ENCODE measurements at places on chromosomes 5 and 9. TPM values are rescaled to one million over a fixed set of nuclear protein-coding genes. Genes with fewer than 3 reads are reported as not detected.

DNA sequence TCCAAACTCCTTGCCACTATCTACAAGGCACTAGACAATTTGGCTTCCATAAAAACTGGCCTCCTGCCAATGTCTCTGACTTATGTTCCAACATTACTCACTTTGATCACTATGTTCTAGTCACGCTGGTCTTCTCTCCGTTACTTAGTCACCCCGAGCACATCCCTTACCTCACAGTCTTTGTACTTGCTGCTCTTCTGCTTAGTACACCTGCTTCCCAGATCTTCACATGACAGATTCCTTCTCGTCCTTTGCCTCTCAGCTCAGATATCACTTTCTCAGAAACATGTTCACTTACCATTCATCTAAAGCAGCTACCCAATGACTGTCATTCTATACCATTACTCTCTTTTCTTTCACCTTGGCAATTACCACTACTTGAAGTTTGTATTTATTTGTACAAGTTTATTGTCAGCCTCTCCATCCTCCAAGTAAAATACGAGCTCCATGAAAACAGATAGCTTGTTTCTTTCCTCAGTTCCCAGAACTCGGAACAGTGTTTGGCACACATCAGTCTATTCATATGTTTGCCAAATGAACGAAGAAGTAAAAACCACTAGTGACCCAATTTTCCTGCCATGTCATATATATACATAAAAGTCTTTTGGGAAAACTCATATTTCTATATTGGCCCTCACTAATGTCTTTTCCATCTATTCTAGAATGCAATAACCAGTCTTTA lies 5.9 kb upstream of the SLC22A5 start:
- no peak overlapping the region for H3K4me3 ChIP-seq
- H3K36me3 ChIP-seq, result no peaks in the 10 kb centered on the region
- no peaks in the 10 kb centered on the region for H3K4me1 ChIP-seq
- no peak overlapping the region for H3K27ac ChIP-seq

- no peak for DNase-seq
- H3K27ac ChIP-seq, result no peak overlapping the region
- no peaks in the 10 kb centered on the region for H3K4me1 ChIP-seq
- no peaks in the 10 kb centered on the region for H3K36me3 ChIP-seq
- no peaks in the 10 kb centered on the region for H3K27me3 ChIP-seq
Observed at GRCh38 chr5:75672616-75673015, 44.6 kb downstream of the POC5 start.

DNA sequence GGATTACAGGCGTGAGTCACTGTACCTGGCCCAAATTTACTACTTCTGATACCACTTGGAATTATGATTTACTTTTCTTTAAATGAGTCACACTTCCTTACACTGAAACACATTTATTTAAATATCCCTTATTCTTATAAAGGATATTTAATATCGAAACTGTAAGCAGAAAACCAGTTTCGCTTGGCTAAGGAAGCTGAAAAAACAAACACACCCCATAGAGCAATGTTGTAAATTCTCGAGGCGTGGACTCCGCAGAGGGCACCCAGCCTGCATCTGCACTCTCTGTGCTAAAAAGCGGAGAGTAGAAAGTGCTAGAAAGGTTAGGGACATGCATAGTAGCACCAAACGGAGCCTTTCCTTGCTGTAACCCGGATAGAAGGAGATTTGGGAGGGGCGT lies 86.5 kb downstream of the HMCN2 start:
- H3K36me3 ChIP-seq, result no peaks in the 10 kb centered on the region
- H3K4me1 ChIP-seq, result no peaks in the 10 kb centered on the region
- H3K27ac ChIP-seq, result no peak overlapping the region

The IL33 gene
- not detected for total RNA-seq

The SLC25A2 gene
- total RNA-seq, result not detected

The FGFR4 gene
- 145 TPM for total RNA-seq

DNA sequence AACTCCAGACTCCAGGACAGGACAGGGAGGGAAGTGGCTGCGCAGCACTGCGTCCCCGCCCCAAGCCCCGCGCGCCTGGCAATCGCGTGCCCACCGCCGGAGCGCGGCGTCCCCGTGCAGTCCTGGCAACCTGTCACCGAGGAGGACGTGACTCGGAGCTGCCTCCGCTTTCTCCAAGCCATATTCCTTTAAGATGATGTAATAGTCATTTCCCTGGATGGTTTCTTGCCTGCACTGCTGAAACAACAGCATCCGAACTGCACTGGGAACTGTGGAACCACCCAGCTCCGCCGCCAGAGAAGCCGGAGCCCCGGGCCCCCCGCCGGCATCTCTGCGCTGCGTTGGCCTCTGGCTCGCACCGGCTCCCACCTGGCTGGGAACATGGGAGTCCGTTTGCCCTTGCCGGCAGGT lies 34.5 kb downstream of the KCTD16 start:
- peak; percentile 80 for DNase-seq
- H3K4me1 ChIP-seq, result peaks cover 6% of the 10 kb centered on the region
- H3K4me3 ChIP-seq, result peak overlapping the region; percentile 68
- no peak overlapping the region for H3K27ac ChIP-seq
- H3K36me3 ChIP-seq, result no peaks in the 10 kb centered on the region
- peaks cover 19% of the 10 kb centered on the region for H3K27me3 ChIP-seq

The OBP2B gene
- total RNA-seq, result not detected

The PCDHA5 gene
- total RNA-seq, result 1.4 TPM

DNA sequence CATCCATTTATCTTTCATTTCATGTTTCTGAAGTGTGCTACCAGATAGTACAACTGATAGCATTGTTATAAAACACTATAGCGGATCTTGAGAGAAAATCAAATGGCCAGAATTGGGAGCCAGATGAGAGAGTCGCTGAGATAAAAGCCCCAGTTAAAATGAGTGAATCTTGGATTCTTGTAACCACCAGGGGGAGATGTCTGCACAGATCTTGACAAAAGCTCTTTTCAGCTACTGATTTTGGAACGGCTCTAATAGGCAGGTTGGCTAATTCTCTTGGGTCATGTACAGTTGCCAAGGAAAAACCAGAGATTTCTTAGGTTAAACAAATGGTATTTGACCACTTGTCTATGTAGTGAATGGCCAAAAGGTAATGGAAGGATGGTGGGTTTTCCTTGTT lies 21.7 kb downstream of the F2RL2 start:
- H3K36me3 ChIP-seq, result no peaks in the 10 kb centered on the region
- H3K27me3 ChIP-seq, result no peaks in the 10 kb centered on the region
- no peak overlapping the region for H3K27ac ChIP-seq
- no peaks in the 10 kb centered on the region for H3K4me1 ChIP-seq

The FAM170A gene
- total RNA-seq, result not detected

DNA sequence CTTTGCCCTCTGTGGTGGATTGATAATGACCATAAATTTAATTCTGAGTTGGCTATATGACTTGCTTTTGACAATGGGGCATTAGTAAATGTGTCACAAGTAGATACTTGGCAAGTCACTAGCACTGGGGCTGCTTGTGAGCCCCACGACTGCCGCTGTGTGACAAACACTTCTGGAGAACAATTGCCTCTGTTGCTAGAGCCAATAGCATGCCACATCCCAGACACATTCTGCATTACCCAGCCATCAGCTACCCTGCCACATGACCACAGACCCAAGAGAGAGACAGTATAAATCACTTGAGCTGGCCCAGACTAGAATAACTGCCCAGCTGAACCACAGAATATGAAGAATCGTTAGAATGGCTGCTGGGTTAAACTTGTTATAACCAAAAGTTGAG lies 753.2 kb upstream of the DMAC1 start:
- no peak for DNase-seq
- H3K27ac ChIP-seq, result no peak overlapping the region
- no peak overlapping the region for H3K4me3 ChIP-seq
- no peaks in the 10 kb centered on the region for H3K4me1 ChIP-seq

The MRPS2 gene
- 116 TPM for total RNA-seq

DNA sequence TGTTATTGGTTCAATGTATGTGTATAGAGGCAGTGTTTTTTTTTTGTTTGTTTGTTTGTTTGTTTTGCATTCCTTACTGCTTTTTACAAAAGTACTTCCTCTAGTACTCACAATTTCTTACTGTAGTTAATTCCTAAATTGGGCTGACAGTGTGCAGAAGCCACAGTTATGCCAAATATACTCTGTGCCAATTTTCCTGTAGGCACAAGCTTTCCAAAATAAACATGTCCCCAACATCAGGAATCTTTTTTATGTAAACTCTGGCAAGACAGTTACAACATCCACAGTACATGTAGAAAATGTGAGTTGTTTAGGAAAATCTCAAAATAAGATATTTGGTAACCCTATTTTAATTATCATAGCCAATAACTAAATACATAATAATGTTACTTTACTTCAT lies 161.6 kb upstream of the TSLP start:
- H3K4me3 ChIP-seq, result no peak overlapping the region
- H3K27ac ChIP-seq, result no peak overlapping the region
- no peak for DNase-seq
- no peaks in the 10 kb centered on the region for H3K36me3 ChIP-seq
